CD4-positive, alpha-beta T cell (primary cell): ENCODE measurements at places on chromosomes 5 and 9. TPM values are rescaled to one million over a fixed set of nuclear protein-coding genes. Genes with fewer than 3 reads are reported as not detected.

DNA sequence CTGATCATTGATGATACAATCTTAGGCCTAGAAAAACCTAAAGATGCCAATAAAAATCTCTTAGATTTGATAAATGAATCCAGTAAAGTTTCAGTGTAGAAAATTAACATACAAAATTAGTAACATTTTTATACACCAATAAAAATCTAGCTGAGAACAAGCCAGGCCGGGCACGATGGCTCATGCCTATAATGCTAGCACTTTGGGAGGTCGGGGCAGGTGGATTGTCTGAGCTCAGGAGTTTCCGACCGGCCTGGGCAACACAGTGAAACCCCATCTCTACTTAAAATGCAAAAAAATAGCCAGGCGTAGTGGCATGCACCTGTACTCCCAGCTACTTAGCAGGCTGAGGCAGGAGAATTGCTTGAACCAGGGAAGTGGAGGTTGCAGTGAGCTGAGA is 84.4 kb downstream of the SLCO6A1 start:
- no peaks in the 10 kb centered on the region for H3K27me3 ChIP-seq
- H3K4me3 ChIP-seq: no peak overlapping the region
- H3K4me1 ChIP-seq: no peaks in the 10 kb centered on the region
- no peaks in the 10 kb centered on the region for H3K36me3 ChIP-seq
- H3K27ac ChIP-seq: no peak overlapping the region

DNA sequence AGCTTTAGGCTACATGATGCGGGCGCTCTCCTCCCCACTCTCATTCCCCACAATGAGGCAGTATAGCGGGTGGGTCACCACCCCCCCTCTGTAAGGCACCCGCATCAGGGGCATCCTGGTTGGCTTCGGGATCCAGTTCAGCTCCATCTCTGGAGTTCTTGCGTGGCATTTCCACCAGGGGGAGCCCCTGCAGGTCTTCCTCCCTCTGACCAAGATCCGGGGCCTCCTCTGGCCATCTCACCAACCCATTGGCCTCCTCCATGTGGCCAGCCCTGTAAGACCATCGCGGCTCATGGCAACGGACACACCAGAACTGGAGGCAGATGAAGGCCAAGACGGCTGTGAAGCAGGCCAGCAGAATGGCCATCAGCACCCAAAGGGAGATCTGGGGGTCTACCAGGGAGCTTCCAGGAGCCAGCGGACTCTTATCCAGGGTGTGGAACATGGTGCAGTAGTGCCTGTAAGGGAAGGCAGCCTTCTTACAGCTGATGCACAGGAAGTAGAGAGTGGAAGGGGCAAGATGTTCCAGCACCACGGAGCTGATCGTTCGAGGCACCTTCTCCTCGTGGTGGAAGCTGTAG is 77.0 kb downstream of the CYFIP2 start:
- no peak overlapping the region for H3K4me3 ChIP-seq
- H3K4me1 ChIP-seq: peaks cover 16% of the 10 kb centered on the region
- peaks cover 93% of the 10 kb centered on the region for H3K36me3 ChIP-seq
- H3K27ac ChIP-seq: no peak overlapping the region
- H3K27me3 ChIP-seq: no peaks in the 10 kb centered on the region

DNA sequence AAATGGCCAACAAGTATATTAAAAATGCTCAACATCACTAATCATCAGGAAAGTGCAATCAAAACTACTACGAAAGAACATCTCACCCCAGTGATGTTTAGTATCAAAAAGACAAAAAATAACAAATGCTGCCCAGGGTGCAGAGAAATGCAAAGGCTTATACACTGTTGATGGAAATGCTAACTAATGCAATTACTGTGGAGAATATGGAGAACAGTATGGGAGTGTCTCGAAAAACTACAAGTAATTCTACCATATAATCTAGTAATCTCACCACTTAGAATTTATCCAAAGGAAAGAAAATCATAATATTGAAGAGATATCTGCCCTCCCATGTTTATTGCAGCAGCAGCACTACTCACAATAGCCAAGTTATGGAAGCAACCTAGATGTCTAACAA is 246.5 kb upstream of the VLDLR start:
- H3K4me3 ChIP-seq: no peak overlapping the region
- no peaks in the 10 kb centered on the region for H3K27me3 ChIP-seq
- no peaks in the 10 kb centered on the region for H3K36me3 ChIP-seq
- DNase-seq: no peak
- no peaks in the 10 kb centered on the region for H3K4me1 ChIP-seq

DNA sequence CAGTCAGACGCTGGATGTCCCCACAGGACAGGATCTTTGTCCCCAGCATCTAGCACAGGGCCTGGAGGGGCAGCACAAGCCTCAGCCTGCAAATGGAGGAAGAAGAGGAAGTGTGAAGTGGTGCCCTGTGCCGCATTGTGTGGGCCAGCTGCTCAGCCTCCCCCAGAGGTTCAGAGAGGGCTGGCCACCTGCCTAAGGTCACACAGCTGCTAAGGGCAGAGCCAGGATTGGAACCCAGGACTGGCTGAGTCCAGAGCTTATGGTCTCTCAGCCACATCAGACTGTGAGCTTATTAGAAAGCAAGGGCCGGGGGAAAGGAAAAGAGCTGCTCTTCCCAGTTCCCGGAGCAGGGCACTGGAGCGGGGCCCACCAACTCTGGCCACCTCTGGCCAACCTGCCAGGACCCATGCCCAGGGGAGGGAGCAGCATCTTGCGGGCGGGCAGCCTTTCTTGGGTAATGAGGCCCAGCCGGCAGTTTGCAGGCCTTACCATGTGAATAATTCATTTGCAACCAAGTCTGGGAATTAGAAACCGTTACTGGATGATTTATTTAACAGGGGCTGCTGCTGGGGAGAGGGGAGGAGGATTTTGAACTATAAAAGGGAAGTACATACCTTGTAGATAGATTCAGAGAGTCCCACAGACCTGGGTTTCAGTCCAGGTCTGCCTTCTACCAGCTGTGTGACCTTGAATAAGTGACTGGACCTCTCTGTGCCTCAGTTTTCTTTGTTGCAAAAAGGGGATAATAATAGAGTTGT is 11.6 kb upstream of the CRB2 start:
- no peaks in the 10 kb centered on the region for H3K27me3 ChIP-seq
- no peak for DNase-seq
- no peak overlapping the region for H3K4me3 ChIP-seq
- no peak overlapping the region for H3K27ac ChIP-seq

DNA sequence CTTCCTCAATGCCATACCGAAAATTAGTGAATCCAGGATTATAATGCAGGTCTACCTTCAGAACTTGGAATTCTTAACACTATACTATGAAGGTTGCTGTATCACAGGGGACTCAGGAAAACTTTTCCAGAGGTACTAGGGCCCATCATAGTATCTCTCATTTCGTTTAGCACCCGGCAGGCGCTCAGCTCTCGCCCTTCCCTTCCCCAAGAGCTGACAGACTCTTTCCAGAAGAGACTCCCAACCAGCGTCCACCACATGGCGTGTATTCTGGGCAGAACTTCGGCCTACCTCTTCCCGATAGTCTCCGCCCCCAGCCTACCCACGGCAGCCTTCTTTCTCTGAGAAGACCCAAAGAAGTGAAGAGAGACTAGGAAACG is 271 bp downstream of the NOL8 start:
- peak overlapping the region; percentile 94 for H3K27ac ChIP-seq
- H3K36me3 ChIP-seq: peaks cover 29% of the 10 kb centered on the region
- no peak for DNase-seq
- no peaks in the 10 kb centered on the region for H3K27me3 ChIP-seq
- H3K4me3 ChIP-seq: peak overlapping the region; percentile 69
- H3K4me1 ChIP-seq: peaks cover 13% of the 10 kb centered on the region

- no peak overlapping the region for H3K27ac ChIP-seq
- H3K4me1 ChIP-seq: no peaks in the 10 kb centered on the region
- DNase-seq: no peak
- H3K27me3 ChIP-seq: no peaks in the 10 kb centered on the region
Measured at GRCh38 chr5:87138091-87138805, 129.4 kb upstream of the RASA1 start.

DNA sequence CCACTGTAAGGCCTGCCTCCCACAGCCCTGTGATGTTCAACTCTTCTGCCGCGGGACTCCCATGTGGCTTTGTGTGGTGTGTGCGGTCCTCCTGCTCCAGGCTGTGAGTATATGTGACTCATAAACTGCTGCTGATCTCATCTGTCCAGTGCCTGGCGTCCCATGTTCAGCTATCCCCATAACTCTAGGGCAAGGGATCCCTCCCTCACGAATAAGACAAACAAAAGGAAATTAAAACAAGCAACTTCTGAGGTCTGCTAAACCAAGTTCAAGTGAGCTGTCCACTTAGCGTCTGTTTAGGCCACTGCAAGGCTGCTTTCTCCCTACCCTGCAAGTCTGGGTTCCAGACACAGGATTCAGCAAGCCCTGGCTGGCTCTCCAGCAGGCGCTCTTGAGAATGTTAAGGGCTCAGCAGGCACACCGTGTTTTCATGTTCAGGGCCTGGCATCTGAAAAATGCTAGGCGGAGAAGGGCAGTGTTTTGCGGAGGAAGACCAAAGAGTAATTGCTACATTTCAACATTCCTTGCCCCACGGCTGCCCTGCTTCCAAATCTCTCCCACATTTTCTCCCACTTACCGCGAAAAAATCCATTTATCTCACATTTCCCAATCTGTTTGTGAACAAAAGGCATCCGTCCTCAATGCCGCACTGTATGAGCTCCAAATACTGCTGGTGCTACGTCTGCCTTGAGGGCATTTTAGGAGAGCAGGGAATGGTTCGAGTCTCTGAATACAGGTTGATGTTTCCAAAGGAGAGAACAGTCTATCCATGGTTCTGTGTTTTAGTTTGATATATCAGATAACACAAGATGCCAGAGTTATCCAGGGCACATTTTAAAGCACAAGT is 280.2 kb downstream of the SEMA5A start:
- no peaks in the 10 kb centered on the region for H3K36me3 ChIP-seq
- no peaks in the 10 kb centered on the region for H3K4me1 ChIP-seq
- H3K27me3 ChIP-seq: no peaks in the 10 kb centered on the region
- DNase-seq: no peak

- H3K4me1 ChIP-seq: no peaks in the 10 kb centered on the region
- H3K4me3 ChIP-seq: no peak overlapping the region
- no peak for DNase-seq
- no peak overlapping the region for H3K27ac ChIP-seq
- H3K27me3 ChIP-seq: no peaks in the 10 kb centered on the region
Measured at GRCh38 chr5:11504065-11504885, 400.0 kb downstream of the CTNND2 start.

- H3K27me3 ChIP-seq: no peaks in the 10 kb centered on the region
- H3K27ac ChIP-seq: no peak overlapping the region
- H3K4me1 ChIP-seq: no peaks in the 10 kb centered on the region
- no peak for DNase-seq
Measured at GRCh38 chr5:124234022-124234769, 512.2 kb downstream of the ZNF608 start.

DNA sequence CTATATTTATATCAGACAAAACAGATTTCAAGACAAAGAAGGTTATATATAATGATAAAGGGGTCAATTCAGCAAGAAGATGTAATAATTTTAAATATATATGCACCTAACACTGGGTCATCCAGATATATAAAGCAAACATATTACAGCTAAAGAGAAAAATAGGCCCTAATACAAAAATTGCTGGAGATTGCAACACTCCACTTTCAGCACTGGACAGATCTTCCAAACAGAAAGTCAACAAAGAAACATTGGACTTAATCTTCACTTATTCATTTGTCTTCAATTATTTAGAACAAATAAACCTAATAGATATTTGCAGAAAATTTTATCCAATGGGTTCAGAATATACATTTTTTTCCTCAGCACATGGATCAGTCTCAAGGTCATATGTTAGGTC is 45.8 kb downstream of the MEIKIN start:
- no peak overlapping the region for H3K27ac ChIP-seq
- H3K4me1 ChIP-seq: peaks cover 19% of the 10 kb centered on the region
- no peak for DNase-seq
- no peaks in the 10 kb centered on the region for H3K36me3 ChIP-seq

- no peak overlapping the region for H3K27ac ChIP-seq
- H3K4me3 ChIP-seq: no peak overlapping the region
- no peaks in the 10 kb centered on the region for H3K4me1 ChIP-seq
- no peak for DNase-seq
Measured at GRCh38 chr5:125467222-125467621, 720.8 kb upstream of the ZNF608 start.

DNA sequence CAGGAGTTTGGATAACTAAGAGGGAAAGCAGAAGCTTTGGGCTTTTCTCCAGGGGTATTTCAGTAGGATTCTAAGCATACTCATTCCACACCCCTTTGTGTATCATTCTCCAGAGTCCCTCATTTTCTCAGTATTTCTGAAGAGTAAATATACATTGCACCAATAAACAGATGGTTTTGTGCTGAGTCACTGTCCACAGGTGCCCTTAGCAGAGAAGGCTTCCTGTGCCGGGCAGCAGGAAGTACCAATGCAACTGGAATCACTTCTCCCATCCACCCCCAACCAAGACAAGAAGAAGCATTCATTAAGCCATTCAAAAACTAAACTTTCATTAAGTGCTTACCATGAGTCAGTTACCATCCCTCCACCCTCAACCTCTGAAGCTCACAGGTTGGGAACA is 3.6 kb upstream of the CCNJL start:
- no peaks in the 10 kb centered on the region for H3K36me3 ChIP-seq
- H3K4me3 ChIP-seq: no peak overlapping the region
- peaks cover 8% of the 10 kb centered on the region for H3K4me1 ChIP-seq
- H3K27me3 ChIP-seq: peaks cover 34% of the 10 kb centered on the region

DNA sequence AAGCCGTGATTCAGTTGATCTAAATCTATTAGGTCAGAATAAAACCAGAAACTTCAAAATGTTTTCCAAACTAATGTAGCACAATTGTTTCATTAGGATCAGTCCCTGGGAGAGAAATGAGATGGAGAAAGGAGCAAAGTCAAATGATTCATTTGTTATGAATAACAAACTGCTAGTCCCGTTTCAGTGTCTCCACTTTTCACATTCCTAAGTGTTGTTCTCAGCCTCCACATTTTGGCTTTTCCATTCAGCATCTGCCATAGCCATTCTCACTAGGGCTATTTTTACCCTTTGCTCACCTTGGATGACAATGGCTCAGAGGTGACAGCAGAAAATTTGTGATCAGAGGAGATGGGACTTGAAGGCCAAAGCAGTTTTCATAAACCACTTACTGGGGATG is 314.1 kb upstream of the KIF2A start:
- no peak overlapping the region for H3K27ac ChIP-seq
- no peak for DNase-seq
- H3K27me3 ChIP-seq: no peaks in the 10 kb centered on the region

GRCh38 chr5:93303291-93303691 is 277.7 kb downstream of the NR2F1-AS1 start:
- no peaks in the 10 kb centered on the region for H3K36me3 ChIP-seq
- H3K4me1 ChIP-seq: no peaks in the 10 kb centered on the region
- H3K27ac ChIP-seq: no peak overlapping the region
- H3K27me3 ChIP-seq: no peaks in the 10 kb centered on the region

GRCh38 chr9:96638606-96639364 is 16.3 kb downstream of the PRXL2C start:
- DNase-seq: no peak
- no peak overlapping the region for H3K27ac ChIP-seq
- H3K27me3 ChIP-seq: no peaks in the 10 kb centered on the region
- H3K4me3 ChIP-seq: no peak overlapping the region
- H3K4me1 ChIP-seq: no peaks in the 10 kb centered on the region

- DNase-seq: no peak
- H3K4me3 ChIP-seq: no peak overlapping the region
- H3K27ac ChIP-seq: no peak overlapping the region
- no peaks in the 10 kb centered on the region for H3K27me3 ChIP-seq
- no peaks in the 10 kb centered on the region for H3K36me3 ChIP-seq
- no peaks in the 10 kb centered on the region for H3K4me1 ChIP-seq
Measured at GRCh38 chr9:71670121-71670520, 98.2 kb downstream of the CEMIP2 start.

The OTULIN gene
- 69.4 TPM for total RNA-seq

The DMRT3 gene
- total RNA-seq: not detected

The PAXX gene
- 67.0 TPM for total RNA-seq

The NR6A1 gene
- total RNA-seq: not detected

The GABRP gene
- total RNA-seq: not detected

The ITGA2 gene
- total RNA-seq: 0.03 TPM

The SLC45A2 gene
- not detected for total RNA-seq

The GLIPR2 gene
- 13.7 TPM for total RNA-seq

The KCNV2 gene
- total RNA-seq: not detected
